ENCODE measurements at places on chromosomes 2 and 18.

DNA sequence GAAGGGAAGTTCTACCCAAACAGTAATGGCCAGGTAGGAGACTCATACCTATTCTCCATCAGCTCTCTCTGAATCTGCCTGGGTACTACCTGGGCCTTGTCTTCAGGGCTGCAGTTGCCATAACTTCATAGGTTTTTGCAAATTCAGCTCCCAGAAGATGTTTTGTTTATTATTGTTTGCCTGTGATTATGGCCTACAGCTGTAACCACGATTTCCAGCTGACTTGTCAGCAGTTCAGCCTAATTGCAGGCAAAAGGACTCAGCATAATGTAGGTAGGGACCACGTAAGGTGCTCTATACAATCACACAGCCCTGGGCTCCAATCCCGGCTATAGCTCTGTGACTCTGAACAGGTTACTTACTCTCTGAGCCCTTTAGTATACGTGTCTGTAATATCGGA is 187.0 kb upstream of the FN1 start:
- DNase-seq = no peak

DNA sequence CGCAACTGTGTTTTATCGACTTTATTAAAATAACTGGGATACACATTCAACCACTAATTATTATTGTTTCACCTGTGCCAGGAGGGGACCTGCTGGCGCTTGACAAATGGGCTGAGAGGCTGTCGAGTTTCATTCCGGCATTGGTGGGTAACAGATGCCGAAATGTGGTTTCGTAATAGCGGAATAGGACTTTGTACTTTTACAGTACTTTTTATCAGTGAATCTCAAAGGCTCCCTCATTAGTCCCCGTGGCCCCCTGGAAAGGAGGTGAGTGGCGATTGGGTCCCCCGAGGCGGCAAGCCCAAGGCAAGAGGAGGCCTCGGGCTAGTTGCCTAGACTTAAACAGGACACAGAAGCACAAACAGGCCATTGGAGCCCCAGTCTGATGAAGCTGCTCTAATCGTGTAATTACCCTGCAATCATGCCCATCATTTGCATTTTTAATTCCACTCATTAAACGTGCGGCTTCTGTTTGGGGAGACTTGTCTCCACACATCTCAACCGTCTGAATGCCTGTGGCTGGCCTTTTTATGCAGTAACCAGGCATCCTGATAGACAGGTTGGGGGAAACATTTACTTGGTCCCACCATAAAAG is 193.2 kb downstream of the INO80D start:
- no peak for DNase-seq

DNA sequence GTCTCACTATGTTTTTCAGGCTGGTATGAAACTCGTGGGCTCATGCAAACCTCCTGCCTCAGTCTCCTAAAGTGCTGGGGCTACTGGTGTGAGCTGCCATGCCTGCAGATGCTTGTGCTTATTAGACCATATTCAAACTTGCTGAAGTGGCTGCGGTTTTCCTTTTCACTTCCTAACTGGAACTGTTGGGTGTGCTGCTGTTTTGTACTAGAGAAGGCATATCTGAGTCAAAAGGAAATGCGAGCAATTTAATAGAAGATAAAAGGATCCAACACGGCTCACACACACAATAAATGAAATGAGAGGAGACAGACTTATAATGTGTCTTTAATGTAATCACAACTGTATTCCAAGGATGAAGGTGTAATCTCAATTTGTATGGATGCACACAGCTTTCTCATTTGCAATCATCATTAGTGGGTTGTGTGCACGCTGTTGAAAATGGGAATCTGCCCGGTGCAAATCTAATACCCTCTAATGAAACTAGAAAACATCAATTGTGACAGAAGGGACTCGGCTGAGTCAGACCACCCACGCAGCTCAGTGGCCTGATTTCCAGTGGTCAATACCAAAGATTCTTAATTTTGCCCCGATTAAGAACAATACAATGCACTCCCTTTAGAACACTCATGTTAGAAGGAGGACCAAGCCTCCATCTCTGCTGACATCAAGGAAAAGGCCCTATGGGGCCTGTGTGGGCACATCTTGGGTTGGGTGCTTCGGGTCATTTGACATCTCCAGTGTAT is 532.7 kb downstream of the TDRD15 start:
- DNase-seq = peak; percentile 20

GRCh38 chr18:78410094-78410786 is 569.4 kb upstream of the SALL3 start:
- DNase-seq = no peak

DNA sequence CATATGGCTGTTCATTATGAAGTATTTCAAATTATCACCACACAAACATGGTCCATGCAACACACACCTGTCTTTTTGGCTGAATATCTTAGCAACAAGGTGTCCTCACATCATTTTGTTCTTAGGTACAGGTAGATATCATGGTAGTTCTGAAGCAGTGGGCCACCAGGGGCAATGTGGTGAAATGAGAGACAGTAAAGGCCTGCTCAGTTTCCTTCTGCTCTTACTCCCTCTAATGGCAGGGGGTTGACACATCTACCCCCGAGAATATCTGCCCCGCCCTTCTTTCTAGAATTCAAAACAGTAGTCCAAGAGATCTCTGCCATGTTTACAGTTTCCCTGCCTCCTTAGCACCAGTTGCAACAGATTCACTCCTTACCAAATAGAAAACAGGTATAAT is 147.0 kb upstream of the KLHL14 start:
- DNase-seq = peak; percentile 72

GRCh38 chr2:20172273-20173055 is 52.5 kb downstream of the SDC1 start:
- no peak for DNase-seq

GRCh38 chr2:158205215-158205614 is 103.5 kb downstream of the UPP2 start:
- no peak for DNase-seq

GRCh38 chr2:185567196-185567595 is 171.4 kb upstream of the FSIP2 start:
- no peak for DNase-seq

- DNase-seq = no peak
Measured at GRCh38 chr2:231174211-231174651, 24.2 kb upstream of the ARMC9 start.

DNA sequence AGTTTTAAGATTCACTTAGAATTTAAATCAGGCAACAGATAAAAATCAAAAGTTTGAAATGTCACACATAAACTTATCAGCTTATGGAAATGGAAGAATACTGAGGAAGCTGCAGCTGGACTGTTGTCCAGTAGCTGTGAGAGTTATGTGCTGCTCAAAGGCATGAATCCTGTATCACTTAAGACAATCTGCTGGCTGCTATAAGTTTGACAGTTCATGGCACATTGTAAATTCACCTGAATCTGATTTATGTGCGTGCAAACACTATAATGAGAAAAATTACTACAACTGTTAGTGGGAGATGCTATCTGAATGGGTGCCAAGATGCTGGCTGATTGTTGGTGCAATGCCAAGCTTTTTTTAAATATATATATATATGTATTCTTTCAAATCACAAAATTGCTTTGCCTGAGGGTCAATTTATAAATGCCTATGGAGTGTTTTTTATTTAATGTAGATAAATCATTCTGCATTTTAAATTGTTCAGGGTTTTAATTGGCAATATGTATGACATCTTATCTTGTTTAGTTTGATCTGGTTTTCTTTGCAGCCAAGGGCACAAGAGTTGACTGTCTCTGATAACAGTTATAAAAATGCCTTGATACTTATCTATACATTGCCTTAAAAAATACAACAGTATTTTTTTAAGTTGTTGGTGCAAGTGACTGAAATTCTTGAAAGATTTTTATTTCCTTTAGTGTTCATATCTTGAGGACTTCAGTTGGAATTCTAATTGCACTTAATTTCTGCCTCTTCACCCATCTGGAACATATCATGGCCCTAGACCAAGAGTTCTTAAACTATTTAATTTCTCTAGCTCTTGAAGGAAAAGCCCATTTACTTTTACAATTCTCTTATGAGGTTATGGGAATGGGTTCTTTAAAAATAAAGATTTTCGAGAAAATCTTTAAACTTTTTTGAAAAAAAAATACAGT is 48.7 kb downstream of the CAVIN2 start:
- DNase-seq = no peak

Data from HT1080 (cell line).